Stimulated activated CD8-positive, alpha-beta memory T cell treated with anti-CD3 and anti-CD28 coated beads, Interleukin-2, amount 100 ng/mL, for 48 hours (primary cell): ENCODE measurements at places on chromosomes 5 and 9.
A peak's percentile ranks its signal among the peaks of the same experiment; 100 is the strongest.

DNA sequence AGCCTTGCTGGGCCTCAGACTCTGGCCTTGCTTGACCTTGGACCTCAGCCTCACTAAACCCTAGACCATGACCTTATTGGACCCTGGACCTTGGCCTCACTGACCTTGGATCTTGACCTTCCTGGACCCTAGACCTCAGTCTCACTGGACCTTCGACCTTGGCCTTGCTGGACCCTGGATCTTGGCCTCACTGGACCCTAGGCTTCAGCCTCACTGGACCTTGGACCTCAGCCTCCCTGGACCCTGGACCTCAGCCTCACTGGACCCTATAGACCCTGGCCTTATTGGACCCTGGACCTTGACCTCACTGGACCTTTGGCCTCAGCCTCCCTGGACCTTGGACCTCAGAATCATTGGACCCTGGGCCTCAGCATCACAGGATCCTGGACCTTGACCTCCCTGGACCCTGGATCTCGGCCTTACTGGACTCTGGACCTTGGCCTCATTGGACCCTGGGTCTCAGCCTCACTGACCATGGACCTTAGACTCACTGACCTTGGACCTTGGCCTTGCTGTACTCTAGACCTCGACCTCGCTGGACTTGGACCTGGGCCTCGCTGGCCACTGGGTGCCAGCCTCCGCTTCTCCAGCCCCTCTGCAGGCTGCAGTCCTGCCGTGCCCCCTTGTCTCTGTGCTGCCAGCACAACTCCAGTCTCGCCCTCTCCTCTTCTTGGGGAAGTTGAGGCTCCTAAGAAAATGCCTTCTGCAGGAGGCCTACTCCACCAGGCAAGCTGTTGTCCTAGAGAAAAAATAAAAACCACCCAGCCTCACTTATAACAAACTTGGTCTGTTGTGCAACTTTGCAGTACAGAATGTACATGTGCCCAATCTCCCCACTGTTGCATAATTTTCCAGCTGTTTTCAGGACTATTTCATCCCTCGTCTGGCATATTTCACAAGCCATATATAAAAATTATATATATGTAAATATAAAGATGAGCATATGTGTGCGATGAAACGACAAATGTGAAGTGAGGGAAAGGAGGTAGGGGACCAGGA is 11.0 kb upstream of the ADAMTS2 start:
- no peak for DNase-seq

- DNase-seq, result no peak
Observed at GRCh38 chr9:101677861-101678260, 60.6 kb downstream of the GRIN3A start.

GRCh38 chr9:68847765-68848164 is 142.7 kb downstream of the PIP5K1B start:
- DNase-seq, result no peak

GRCh38 chr5:106399391-106399790 is 1271.3 kb downstream of the EFNA5 start:
- DNase-seq, result no peak

GRCh38 chr5:10046676-10047075 is 203.0 kb downstream of the ATPSCKMT start:
- no peak for DNase-seq

DNA sequence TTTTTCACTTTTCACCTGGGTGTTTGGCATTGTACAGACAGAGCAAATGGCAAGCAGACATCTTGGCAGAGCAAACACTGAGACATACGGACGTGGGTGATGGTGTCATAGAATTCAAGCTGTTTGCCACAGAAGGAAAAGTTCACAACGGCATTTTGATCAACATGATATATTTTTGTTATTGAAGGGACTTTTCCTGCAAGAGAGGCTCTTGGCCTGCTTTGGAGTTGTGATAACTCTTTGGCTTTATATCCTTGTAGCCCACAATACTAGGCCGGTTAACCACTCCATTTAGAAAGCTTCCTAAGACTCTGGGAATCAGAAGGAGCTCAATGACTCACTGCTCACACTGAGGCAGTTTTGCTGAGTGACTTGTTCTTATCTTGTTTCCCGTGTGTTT is 1038.3 kb downstream of the TLE1 start:
- DNase-seq, result no peak

- peak; percentile 56 for DNase-seq
Observed at GRCh38 chr9:131500939-131501541, 1.7 kb upstream of the POMT1 start.

DNA sequence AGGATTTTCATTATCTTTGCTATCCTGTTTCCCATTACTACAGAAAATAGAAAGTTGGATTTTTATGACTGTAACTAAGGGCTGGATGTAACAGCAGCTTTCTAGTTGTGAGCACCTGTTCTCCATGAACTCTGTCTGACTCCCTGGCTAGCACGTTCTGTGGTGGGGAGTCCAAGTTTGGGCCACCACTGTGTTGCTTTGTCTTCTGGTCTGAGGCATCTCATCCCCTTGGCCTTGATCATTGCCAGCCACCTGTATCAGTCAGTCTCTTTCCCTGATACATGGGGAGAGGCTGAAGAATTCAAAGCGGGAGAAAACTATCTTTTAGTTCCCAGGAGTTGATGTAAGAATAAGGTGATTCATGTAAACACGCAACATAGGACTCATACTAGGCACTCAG is 33.4 kb downstream of the WDR70 start:
- DNase-seq, result no peak

- no peak for DNase-seq
Observed at GRCh38 chr5:146564007-146564762, 48.2 kb upstream of the GPR151 start.

GRCh38 chr5:129506950-129507349 is 46.9 kb downstream of the ADAMTS19 start:
- no peak for DNase-seq

DNA sequence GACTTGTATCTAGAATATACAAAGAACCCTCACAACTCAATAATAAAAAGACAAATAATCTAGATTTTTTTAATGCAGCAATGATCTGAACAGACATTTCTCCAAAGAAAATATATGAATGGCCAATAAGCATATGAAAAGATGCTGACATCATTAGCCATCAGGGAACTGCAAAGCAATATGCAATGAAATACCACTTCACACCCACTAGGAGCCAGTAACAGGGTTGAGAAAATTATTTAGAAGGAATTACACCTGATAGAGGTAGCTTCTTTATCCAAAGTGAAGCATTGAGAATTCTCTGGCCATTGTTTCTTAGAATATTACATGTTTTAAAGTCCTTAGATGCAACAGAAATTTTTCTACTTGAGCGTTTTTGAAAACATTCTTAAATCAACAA is 316.9 kb downstream of the KCNN2 start:
- DNase-seq, result no peak

DNA sequence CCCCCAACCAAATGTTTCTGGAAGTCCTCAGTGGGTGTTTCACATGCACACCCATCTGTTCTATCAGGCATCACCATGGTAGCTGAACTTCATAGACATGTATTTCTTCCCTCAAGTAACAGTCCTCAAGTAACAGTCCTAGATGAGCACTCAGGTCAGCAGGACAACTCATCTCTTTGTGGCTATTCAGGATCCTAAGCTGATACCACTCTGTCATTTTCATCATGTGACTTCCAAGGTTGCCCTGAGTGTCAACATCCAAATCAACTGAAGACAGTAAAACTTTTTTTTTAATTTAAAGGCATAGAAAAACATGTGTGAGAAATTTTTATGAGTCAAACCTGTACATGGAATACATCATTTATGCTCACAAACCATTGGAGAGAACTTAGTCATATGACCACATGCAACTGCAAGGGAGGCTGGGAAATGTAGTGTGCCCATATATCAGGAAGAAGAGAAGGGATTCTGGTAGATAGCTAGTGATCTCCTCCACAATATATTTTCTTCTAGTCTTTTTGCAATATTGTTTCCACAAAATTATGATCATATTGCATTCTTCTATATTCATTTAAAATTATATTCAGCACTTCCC is 64.2 kb upstream of the FST start:
- DNase-seq, result no peak

GRCh38 chr5:173441053-173441628 is 112.9 kb upstream of the STC2 start:
- no peak for DNase-seq
